ENCODE measurements at places on chromosomes 6 and 20.

DNA sequence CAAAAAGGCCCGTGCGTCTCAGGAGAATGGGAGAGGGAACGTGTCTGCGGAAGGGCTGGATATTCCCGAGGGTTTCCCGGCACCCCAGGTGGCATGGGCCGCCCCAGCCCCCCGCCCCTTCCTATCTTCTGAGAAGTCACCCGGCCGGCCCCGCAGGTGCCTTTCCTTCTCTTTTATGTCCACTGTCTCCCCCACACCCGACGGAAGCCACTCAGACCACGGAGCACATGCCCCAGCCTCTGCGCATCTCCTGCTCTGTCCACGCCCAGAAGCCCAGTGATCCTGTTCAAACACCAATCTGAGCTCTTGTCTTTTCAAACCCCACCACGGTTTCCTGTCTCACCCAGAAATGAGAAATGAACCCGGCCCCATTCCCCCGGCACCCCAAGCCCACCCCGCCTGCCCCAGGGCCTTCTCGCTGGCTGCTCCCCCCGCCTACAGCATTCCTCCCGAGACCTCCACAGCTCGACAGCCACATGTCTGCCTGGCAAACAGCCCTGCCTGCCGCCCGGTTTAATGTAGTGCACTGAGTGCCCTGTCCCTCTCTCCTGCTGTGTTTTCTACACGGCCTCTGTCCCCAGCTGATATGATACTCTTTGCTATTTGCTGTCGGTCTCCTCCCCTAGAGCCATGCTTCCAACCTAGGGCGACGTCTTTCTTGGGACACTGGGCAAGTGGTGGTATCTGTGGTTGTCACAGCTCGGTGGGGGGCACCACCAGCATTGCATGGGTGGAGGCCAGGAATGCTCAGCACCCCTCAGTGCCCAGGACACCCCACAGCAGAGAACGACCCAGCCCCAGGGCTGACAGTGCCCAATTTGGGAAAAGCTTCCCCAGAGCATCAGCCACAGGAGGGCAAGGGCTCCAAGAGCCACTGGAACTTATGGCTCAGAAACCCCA lies 182.7 kb downstream of the TAF4 start:
- DNase-seq: no peak

GRCh38 chr6:20238688-20239587 lies 26.7 kb upstream of the MBOAT1 start:
- no peak for DNase-seq

- no peak for DNase-seq
Measured at GRCh38 chr6:65416621-65417020, 290.4 kb downstream of the EYS start.

GRCh38 chr6:64013011-64013410 lies 377.4 kb downstream of the PHF3 start:
- no peak for DNase-seq
